Cortex of kidney (tissue), 1 donor: ENCODE measurements at places on chromosomes 11 and 22.

DNA sequence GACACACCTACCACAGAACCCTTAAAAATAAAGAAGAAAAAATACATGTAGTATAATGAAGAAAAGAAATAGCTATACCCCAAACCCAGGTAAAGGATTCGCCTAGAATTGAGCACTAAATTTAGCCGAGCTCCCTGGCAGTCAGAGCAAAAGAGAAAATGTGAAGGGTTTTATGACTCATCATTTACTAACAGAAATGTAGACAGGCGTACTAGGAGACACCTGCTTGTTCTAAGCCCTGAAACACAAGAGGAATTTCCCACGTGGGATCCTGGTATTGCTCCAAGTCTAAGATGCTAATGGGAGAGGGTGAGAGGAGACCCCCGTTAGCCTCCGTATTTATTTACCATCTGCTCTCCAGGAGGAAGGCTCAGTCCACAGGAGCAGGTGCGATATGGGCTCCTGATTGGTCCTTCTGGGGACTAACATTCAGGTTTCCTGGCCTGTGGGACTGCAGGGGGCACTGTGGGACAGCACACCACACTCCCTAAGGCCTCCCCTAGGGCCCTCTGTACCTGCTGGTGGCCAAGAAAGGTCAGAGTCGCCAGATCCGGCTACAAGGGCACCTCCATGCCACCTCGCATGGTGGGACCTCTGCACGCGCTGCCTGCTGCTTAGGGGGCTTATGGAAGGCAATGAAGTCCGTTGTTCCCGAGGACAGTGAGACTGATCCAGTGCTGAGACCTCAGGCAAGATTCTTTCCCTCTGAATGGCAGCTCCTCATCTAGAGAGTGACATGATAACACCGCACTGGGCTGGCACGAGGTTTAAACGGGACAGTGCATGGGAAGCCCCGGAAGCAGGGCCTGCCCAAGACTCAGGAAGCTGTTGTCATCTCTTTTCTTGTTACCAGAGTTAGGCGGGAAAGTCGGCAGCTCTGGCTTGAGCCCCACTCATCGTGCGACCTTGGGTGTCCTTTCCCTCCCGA, 25.8 kb downstream of the KCNC1 start:
- no peak for DNase-seq

DNA sequence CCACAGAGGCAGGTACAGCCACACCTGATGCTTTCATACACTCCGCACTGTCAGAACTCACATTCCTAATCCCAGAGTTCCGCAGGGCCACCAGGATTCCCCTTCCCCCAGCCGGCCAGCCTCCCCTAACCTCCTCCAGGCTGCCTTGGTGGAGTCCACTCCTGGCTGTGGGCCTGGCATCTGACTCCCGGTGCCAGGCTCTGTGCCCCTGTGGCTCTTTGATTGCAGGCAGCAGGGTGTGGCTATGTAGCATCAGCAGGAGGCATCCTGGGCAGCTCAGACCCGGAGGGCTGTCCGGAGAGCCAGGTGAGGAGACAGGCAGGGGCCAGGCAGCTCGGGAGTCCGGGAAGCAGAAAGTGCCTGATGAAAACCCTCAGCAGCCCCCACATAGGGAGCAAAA, 1432.9 kb downstream of the BRD1 start:
- DNase-seq = no peak

DNA sequence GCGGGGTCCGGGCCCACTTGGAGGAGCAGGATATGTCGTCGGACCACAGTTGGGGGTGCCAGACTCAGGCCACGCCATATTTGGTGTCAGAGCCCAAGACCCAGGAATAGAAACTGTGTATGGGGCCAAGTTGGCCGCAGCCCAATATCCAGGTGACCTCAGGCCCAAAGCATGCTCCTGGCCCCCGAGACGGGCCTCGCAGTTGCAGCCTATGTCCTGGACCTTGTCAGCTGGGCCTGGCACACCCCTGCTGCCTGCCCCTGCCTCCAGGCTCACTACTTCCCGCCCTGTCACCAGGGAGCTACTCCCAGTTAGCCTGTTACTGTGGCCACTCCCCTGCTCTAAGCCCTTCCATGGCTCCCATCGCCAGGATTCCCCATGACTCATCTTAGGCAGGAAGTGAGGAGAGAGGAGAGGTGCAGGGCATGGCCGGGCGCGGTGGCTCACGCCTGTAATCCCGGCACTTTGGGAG, 23.1 kb downstream of the A4GALT start:
- no peak for DNase-seq

DNA sequence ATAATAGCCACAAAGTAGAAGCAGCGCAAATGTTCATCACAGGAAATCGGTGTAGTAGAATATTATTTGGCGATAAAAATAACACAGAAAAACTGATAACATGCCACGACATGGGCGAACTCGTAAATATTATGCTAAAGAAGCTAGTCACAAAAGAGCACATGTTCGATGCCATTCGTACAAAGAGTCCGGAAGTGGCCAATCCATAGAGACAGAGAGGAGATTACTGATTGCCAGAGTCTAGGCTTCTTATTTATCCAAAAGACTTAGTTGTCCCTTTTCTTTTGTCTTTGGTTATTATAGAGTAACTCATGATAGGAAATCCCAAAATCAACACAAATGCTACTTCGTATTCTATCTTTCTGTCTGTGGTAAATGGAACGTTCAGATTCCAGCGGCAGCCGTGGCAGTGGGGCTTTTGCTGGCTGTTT, 56.5 kb downstream of the MED15 start:
- no peak for DNase-seq

DNA sequence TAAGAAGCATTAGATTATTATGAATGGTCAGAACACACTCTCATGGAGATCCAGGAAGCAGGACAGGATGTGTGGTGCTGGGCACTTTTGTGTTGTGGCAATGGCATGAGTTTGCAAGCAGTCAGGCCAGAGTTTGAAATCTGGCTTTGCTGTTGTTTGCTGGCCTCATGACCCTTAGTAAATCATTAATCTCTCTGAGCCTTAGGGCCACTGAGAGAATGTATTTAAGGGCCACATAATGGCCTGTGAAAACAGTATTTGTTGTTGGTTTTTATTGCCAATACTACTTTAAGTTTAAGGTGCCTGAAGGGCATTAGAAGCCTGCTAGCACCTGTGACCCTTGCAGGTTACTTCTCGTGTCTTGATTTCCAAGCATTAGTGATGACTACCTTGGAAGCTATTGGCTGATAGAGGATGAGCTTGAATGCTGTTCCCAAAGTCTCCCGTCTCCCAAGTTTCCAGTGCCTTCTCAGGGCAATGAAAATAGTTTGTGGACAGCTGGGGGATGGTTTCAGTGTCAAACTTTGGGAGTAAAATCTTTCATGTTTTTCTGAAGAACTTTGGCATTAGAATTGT, 24.6 kb downstream of the STIM1 start:
- no peak for DNase-seq
